ENCODE measurements at places on chromosomes 12 and 14. TPM values are rescaled to one million over a fixed set of nuclear protein-coding genes. Genes with fewer than 3 reads are reported as not detected.

Gene WASHC4
- 38.2 TPM for total RNA-seq

Gene EML1
- total RNA-seq = 12.0 TPM

Gene RTN1
- not detected for total RNA-seq

GRCh38 chr12:122097927-122098756 is 19.6 kb downstream of the MLXIP start:
- no peak overlapping the region for H3K4me3 ChIP-seq
- no peaks in the 10 kb centered on the region for H3K27me3 ChIP-seq
- peak overlapping the region; percentile 24 for H3K27ac ChIP-seq

GRCh38 chr12:44459569-44459968 is 416.5 kb downstream of the NELL2 start:
- H3K27ac ChIP-seq = no peak overlapping the region
- H3K4me1 ChIP-seq = no peaks in the 10 kb centered on the region
- no peak overlapping the region for H3K4me3 ChIP-seq
- H3K36me3 ChIP-seq = no peaks in the 10 kb centered on the region

Gene PROX2
- total RNA-seq = not detected

- H3K27me3 ChIP-seq = peaks cover 8% of the 10 kb centered on the region
- no peak overlapping the region for H3K27ac ChIP-seq
- no peak overlapping the region for H3K4me3 ChIP-seq
- no peaks in the 10 kb centered on the region for H3K36me3 ChIP-seq
Observed at GRCh38 chr12:7352661-7353060, 48.8 kb downstream of the ACSM4 start.

DNA sequence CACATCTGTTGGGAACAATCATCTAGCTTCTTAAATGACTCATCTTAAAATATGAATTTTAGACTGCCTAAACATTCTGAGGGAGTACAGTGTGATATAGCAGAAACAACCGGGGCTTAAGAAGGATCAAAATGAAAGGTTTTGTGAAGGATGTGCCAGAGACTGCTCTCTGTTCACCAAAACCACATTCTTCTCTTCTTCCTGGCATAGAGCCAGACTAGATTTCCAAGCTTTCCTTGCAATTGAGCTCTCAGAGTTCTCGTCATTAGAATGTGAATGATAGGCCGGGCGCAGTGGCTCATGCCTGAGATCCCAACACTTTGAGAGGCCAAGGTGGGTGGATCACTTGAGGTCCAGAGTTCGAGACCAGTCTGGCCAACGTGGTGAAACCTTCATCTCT is 94.5 kb downstream of the LRRIQ1 start:
- no peaks in the 10 kb centered on the region for H3K36me3 ChIP-seq
- H3K4me3 ChIP-seq = no peak overlapping the region
- H3K4me1 ChIP-seq = no peaks in the 10 kb centered on the region
- no peak overlapping the region for H3K27ac ChIP-seq
